ENCODE measurements at places on chromosomes 2 and 18.

- DNase-seq = no peak
These were observed 140.5 kb downstream of the PTH2R start for GRCh38 chr2:208546860-208547650.

DNA sequence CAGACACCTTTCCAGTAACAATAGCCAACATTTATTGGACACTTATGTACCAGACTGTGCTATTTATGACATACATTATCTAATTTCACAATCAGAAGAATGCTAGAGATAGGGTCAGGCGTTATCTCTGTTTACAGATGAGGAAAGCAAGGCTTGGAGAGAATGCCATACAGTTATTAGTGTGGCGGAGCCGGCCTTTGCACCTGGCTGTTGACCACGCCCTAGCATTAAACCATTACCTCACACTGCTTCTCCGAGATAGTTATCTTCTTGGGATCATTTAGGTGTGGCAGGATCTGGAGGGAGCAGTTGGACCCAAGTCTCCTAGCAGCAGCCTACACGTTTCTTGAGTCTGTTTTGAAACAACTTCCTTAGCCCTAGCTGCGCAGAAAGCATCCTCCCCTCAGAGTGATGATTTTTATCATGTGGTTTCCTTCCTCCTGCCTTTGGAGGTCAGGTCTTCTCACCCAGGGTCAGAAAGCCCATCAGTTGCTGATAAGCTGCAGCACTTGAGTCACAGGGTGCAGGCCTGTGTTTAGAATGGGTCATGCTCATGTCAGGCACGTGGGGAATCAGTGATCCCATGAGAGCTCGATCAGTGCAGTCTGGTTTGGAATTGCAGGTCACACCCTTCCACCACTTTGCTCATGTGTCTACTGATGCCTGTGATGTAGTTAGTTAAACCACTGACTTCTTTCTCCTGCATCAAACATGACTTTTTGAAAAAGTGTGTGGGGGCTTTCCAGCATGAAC, 118.2 kb downstream of the SPTBN1 start:
- no peak for DNase-seq

GRCh38 chr18:58580623-58581022, 48.3 kb downstream of the ALPK2 start:
- no peak for DNase-seq

DNA sequence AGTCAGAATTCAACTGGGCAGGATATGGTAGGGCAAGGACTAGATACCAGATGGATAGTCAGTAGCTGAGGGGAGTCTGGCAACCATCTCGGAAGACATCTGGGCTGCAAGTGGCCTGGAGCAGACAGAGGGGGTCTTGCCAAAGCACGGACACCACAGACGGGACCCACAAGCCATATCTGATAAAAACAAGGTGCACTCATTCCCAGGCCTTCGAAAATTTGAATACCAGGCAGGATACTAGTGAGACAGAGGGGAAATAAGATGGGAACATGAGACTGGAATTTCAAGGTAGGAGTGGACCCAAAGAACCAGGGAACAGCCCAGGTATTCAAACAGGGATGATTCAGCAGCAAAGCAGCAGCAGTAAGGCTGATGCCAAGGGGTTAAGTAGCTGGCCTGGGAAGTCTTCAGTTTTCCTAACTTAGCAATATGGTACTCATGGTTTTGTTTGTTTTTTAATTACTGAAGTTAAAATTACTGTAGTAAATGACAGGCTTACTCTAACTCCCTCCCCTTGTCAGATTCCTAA, 144.9 kb upstream of the NCKAP5 start:
- no peak for DNase-seq

GRCh38 chr2:189592353-189592984, 11.9 kb upstream of the SLC40A1 start:
- no peak for DNase-seq

- no peak for DNase-seq
These were observed 73.6 kb upstream of the STK17B start for GRCh38 chr2:196244966-196245365.

Measured in stimulated activated CD8-positive, alpha-beta memory T cell treated with anti-CD3 and anti-CD28 coated beads, Interleukin-7, amount 100 ng/mL, for 48 hours (primary cell).